ENCODE measurements at places on chromosomes 5 and 9.

- DNase-seq = no peak
Measured at GRCh38 chr5:172807766-172808311, 26.2 kb upstream of the ERGIC1 start.

GRCh38 chr5:170488570-170488969, 15.2 kb upstream of the KCNIP1 start:
- DNase-seq = no peak

GRCh38 chr5:135171336-135171735, 137.3 kb upstream of the PITX1 start:
- no peak for DNase-seq

DNA sequence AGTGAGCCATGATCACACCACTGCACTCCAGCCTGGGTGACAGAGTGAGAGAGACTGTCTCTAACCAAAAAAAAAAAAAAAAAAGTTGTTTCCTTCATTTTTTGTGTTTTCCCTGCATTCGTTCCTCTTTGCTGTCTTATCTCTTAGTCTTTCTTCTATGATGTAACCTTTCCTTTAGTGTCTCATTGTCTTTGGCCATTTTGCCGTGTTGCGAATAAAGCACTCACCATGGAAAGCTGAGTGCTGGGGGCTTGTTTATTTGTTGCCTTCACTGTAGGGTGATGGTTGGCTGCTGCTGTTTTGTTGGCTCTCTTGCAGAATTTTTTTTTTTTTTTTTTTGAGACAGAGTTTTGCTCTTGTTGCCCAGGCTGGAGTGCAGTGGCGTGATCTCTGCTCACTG, 7.7 kb downstream of the EHMT1 start:
- DNase-seq = no peak

DNA sequence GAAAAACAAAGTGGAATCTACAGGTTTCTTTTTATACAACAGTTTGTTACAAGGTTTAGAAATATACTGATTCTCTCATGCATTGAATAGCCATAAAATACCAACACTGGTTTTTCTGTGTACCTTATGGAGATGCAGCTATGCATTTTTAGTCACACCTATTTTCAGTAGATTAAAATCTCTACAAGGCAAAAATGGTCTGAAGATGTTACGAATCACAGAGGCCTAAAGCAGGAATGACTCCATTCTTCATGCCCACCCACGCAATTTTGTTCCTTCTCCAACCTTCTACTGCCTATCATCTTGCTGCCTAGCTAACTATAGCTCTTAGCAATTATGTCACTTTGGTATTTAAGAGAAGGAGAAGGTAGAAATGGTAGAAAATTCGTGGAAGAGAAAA, 9.9 kb downstream of the PLK2 start:
- no peak for DNase-seq

DNA sequence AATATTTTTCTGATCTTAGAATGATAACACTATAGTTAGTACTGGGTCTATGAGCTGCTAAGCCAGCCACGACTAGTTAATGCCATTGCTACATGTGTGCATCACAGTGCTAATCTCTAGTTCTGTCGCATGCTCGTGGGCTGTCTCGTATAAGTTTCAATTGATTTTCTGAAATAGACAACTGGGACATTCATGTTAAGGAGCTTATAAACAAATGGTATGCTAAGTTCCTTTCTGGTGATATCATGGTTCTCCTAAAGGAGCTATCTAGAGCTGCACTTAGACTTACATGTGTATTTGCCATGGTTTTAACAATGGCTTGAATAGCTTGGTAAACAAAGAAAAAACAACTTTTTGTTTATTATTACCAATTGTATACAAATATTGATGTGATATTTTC, 46.2 kb downstream of the F2RL2 start:
- no peak for DNase-seq

DNA sequence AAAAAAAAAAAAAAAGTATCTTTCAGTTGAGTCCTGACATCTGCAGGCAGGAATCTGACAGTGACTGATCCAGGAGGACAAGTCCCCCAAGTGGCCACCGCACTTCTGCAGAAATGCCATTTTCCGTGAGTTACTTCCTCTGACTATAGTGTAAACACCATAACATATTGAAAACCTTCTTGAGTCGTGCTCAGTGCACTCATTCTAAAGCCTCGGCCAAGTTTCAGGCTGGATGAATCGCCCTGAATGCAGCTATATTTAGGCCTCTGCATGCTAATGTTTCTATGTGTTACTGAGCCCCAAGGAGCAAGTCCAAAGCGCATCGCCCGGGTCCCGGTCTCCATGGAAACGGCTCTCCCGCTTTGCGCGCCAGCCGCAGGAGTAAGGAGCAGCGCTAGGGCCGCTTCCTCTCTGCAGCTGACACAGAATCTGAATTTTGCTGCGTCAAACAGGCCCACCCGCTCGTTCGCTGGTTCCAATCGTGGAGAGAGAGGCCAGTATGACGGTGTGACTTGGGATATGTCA, 335.4 kb downstream of the MSX2 start:
- no peak for DNase-seq

DNA sequence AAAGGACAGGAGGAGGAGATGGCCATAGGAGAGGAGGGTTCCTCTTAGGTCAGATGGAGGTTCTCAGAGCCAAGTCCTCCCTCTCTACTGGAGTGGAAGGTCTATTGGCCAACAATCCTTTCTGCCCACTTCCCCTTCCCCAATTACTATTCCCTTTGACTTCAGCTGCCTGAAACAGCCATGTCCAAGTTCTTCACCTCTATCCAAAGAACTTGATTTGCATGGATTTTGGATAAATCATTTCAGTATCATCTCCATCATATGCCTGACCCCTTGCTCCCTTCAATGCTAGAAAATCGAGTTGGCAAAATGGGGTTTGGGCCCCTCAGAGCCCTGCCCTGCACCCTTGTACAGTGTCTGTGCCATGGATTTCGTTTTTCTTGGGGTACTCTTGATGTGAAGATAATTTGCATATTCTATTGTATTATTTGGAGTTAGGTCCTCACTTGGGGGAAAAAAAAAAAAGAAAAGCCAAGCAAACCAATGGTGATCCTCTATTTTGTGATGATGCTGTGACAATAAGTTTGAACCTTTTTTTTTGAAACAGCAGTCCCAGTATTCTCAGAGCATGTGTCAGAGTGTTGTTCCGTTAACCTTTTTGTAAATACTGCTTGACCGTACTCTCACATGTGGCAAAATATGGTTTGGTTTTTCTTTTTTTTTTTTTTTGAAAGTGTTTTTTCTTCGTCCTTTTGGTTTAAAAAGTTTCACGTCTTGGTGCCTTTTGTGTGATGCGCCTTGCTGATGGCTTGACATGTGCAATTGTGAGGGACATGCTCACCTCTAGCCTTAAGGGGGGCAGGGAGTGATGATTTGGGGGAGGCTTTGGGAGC, 3.1 kb downstream of the EGR1 start:
- DNase-seq = no peak

DNA sequence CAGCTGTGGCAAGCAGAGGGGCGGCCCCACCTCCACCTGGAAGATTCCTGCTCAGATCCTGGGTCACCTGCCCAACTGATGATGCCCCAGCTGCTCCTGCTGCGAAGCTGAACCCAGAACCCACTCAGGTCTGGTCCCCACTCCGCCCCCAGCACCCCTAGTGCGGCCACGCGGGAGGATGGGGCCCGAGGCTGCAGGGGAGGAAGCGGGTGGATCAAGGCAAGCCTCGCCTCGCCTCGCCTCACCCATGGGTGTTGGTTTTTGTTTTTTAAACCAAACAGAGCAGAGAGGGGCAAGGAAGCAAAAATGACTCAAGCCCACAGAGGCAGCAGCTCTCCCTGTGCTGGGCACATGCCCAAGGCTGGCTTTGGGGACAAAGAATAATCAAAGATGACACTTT, 23.2 kb downstream of the ABO start:
- no peak for DNase-seq

DNA sequence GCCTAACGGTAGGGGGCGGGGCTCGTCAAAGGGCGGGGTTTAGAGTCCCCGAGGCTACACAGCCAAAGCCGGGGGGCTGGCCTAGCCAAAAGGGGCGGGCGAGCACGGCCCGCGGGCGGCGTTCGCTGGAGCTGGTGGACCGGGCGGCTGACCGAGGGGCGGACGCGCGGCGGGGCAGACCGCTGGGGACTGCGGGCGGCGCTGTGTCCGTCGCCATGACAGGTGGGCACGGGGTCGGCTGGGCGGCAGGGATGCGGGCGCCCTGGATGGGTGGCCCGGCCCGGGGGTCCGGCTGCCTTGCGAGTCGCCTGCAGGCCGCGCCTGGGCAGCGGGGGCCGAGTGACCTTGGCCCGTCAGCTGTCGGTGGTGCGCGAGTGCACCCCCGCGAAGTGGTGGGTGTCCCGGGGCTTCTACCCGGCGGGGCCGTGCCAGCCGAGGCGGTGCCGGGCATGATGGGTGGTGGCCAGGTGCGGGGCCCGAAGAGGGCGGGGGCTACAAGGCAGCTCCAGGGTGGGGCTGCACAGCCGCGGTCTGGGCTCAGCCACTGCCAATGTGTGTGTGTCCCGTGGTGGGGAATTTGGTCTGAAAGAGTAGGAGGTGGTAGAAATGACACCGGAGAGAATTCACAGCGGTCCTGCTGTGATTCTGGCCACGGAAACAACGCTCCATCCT, at the start of gene CARD19:
Gene CARD19, plus strand, starts transcription at position 87 of the 672 bp plus-strand sequence. Its CDS starts 129 bp downstream, at position 216.
- DNase-seq = no peak

- no peak for DNase-seq
Measured at GRCh38 chr9:23850690-23851629, 24.9 kb upstream of the ELAVL2 start.

- no peak for DNase-seq
Measured at GRCh38 chr9:98342098-98342819, 86.8 kb upstream of the TBC1D2 start.

DNA sequence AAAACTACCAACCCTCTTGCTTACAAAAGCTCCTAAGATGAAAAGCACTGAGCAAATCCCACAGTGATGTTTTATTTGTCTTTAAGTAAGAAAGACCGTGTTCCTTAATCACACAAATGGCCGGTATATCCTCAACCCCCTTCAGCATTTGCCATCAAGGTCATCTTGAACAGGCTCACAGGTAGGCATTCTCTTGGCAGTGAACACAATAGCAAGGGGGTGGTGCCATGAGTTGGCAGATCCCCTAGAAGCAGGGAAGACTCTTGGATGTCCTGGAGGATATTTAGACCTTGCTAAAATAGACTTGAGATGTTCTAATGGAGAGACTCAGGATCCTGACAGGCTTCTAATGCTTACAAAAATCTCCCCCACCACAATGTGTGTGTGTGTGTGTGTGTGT, 323.0 kb downstream of the SPOCK1 start:
- no peak for DNase-seq

DNA sequence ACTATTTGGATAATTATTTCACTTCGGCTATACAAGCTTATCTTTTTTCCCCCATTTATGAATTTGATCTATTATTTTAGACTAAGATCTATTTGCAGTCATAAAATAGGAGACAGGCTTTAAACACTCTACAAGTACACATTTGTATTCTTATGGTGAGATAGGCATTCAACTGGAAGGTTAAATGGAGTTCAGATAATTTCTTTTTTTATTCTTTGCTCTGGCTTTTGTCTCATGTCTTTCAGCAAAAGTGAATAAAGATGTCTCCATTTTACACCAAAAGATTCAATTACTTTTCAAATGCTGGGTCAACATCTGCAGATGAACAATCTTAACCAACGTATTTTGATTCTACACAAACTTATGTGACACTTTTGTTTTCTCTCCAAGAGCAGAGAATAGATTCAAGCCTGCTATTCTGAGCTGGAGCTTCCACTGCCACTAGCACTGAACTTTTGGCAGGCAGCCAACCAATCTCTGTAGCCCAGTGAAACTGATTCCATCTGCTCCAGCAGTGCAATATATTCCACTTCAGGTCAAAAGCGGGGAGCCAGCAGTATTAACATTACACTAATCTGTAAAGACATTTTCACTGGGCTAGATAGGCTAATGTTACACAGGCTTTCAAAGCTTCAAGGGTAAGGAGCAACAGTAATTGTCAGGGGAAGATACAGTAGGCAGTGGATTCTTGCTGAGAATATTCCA, 452.0 kb upstream of the ZNF608 start:
- DNase-seq = no peak

GRCh38 chr9:31588006-31588405, 796.4 kb upstream of the ACO1 start:
- DNase-seq = no peak

- DNase-seq = no peak
Measured at GRCh38 chr9:121582641-121583040, 68.8 kb upstream of the DAB2IP start.

GRCh38 chr5:110477911-110478310, 248.6 kb downstream of the TMEM232 start:
- no peak for DNase-seq

DNA sequence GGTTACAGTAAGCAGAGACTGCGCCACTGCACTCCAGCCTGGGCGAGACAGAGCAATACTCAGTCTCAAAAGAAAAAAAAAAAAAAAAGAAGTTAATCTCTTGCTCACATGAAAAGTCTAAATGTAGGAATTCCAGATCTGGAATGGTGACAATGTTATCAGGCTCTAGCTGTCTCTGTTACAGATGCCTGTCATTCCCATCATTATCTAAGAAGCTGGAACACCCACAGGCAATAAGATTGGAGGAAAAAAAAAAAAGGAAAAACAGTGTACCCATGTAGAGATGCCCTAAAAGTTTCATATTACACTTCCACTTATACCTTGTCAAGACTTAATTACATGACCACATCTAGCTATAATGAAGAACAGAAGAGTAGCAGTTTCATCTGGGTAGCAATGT, 38.2 kb downstream of the PTBP3 start:
- DNase-seq = no peak

GRCh38 chr9:95669253-95669652, 152.5 kb upstream of the PTCH1 start:
- no peak for DNase-seq

DNA sequence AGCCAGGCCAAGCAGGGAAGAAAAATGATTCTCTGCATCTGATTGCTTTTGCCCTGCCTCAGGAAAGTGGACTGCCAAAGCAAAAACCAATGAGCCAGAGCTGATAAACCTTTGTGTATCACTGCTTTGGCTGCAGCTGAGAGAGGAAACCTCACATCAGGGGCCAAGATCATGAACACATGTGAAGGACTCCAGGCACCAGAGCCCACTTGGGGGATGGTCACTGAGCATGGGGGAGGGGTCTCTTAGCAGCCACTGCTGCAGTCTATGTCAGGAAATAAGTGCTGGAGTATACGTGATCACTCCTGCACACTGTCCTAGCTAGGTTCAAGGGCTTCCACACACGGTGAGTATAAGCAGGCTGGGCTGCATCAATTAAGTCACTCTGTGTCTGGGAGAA, 229.9 kb downstream of the SPOCK1 start:
- no peak for DNase-seq

DNA sequence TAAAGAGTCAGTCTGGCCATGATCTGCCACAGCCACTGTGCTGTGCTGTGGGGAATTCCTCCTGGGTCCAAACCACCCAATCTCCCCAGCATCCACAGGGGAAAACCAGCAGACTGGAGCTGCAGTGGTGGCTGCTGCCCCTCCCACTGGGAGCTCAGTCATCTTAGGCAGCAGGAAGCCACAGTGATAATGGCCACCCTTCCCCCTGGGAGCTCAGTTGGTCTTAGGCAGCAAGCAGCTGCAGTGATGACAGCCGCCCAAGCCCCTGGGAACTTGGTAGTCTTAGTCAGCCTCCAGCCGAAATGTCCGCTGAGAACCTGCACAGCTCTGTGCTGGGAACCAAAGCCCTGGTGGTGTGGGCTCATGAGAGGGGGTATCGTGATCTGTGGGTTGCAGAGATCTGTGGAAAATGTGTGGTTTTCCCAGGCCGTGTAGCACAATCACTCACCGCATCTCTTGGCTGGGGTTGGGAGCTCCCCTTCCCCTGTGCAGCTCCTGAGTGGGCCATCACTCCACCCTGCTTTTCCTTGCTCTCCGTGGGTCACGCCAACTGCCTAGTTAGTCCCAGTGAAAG, 38.4 kb upstream of the SMIM15 start:
- DNase-seq = no peak
